Fibroblast of skin of abdomen (primary cell): ENCODE measurements at places on chromosomes 2 and 18.

DNA sequence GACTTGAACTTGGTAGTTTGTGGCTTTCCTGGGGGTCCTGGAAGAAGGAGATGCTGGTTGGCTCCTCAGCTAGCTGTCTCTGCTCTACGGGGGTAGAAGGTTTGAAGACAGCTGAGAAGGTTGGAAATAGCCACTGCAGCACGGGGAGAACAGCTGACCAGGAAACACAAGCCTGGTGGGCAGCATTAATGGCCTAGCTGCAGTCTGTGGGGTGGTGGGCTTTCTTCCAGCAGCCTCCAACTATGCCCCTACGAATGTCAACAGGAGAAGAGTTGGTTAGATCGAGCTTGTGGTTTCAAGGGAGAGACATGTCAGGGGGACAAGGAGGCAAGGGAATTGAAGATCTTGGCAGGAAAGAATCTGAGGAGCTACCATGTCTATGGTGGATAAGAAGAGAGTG, 38.9 kb downstream of the PMAIP1 start:
- DNase-seq, result no peak

DNA sequence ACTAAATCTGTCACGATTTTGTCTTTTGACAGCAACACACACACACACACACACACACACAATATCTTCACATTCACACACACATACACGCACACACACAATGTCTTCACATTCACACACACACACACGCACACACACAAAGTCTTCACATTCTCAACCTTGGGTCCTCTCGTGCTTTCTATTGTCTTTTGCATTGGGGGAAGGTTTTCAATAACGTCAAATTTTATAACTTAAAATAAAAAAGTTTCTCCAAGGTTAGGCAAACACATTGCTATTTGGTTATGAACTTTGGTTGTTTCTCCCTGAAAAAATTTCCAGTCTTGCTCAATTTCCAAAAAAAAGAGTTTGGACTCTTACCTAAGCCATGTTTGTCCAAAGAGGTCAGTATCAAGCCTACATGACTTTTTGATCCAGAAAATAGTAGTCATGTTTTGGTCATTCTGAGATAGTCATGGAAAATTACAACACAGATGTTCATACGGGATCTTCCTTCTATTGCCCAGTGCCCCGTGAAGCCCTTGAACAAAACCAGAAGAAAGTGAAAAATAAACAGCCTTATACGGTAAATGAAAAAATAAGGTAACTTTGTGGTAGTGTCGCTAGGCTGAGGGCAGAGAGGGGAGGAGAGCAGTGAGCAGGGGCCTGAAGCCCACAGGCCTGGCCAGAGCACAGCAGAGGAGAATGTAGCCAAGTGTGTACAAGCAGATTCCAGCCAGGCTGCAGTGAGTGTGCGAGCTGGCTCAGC, 542.8 kb upstream of the ID2 start:
- no peak for DNase-seq

DNA sequence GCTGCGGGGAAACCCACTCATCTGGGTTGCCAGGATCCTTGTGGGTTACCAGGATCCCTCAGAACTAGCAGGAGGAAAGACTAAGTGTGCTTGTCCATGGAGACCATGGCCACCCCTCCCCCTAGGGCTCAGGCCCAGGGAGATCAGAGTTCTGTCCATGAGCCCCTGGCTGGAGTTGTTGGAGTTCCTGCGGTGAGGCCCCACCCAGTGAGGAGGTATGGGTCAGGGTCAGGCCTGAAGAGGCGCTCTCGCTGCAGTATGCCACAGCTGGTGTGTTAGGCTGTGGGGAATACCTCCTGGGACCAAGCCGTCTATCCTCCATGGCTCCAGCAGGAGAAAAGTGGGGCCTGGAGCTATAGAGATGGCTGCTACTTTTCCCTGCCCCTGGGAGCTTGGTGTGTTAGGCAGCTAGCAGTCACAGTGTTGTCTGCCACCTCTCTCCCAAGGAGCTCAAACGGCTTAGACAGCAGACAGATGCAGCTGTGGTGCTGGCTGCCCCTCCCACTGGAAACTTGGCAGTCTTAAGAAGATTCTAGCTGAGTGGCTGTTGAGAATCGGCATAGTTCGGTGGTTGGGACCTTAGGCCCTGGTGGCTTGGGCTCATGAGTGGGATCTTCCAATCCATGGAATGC, 240.3 kb upstream of the CELF4 start:
- DNase-seq, result no peak

GRCh38 chr18:70931942-70932814, 643.3 kb downstream of the SOCS6 start:
- DNase-seq, result peak; percentile 17

GRCh38 chr2:239161711-239162140, 239.1 kb downstream of the HDAC4 start:
- no peak for DNase-seq

DNA sequence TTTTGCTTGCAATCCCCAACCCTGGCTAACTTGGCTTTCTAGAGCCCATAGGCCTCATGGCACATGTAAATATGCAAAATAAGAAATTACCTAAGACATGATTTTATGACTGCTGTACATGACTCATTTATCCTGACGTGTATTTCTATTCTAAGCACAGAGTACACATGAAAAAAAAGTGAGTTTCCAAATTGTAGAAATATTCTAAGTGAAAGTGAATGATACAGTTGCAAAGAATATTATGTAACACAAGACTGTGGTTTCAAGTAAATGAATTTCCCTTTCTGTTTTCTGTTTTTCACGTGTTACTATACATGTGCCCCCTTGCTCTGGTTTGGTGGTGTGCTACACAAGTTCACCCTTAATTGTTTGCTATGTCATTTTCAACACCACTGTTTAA, 162.4 kb downstream of the LRP1B start:
- DNase-seq, result peak; percentile 34

DNA sequence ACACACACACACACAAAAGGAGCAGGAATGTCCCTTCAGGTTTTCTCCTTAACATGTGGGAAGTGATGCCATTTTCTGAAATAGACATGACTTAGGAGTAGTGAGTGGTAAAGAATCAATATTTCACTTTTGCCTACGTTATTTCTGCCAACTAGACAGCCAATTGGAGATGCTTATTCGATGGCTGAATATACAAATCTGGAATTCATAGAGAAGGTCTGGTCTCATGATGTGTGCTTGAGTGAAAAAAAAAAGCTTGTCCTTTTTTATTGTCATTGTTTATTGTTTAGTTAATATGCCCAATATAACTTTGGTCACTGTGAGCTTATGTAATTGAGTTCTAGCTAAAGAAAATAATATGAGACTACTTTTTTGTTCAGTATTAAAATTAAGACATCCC, 284.3 kb downstream of the GULP1 start:
- no peak for DNase-seq

- no peak for DNase-seq
Observed at GRCh38 chr18:32343634-32344033, 127.0 kb downstream of the GAREM1 start.

GRCh38 chr18:65567372-65567771, 183.4 kb upstream of the CDH7 start:
- peak; percentile 15 for DNase-seq

- peak; percentile 51 for DNase-seq
Observed at GRCh38 chr2:201126308-201127151, 10.6 kb downstream of the CFLAR start.

- no peak for DNase-seq
Observed at GRCh38 chr2:208280234-208280633, 14.2 kb downstream of the PIKFYVE start.
